Fibroblast of skin of left quadriceps (primary cell): ENCODE measurements at places on chromosomes 4 and X.
A peak's percentile ranks its signal among the peaks of the same experiment; 100 is the strongest.

- no peak for DNase-seq
Measured at GRCh38 chr4:177391953-177392352, 50.3 kb downstream of the AGA start.

GRCh38 chrX:130770615-130771014, 132.4 kb downstream of the ENOX2 start:
- peak; percentile 62 for DNase-seq

DNA sequence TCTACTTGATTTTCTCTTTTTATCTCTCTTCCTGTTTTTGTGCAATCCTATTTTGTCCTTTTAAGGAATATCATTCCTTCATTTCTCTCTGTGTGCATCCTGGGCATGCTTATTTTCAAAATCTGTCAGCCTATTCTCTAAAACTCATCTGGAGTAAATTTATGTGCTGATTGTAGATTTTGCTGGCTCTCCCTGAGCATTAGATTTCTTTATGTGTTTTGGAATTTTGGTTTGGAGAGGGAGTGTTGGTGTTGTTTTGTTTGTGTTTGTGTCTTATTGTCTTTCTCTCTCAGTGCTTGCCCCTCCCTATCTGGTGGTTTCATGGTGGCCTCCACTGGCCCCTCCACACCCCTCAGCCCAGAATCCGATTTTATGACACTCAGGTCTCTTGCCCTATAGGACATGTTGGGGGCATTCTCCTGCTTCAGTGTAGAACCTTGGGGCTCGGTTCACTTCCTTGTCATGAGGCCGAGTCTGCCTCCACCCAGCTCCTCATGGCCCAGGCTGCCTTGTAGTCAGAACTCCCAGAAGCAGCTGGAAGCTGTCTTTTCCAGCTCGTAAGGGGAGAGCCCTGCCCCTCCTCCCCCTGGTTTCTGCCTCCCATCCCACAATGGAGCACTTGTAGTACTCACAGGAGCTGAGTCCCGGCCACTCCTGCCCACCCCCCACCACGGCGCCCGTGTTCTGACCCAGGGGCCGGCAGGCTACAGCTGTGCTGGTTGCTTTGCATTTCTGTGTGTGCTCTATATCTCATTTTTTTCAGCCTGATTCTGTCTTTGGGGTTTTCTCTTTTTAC, 24.5 kb upstream of the PJA1 start:
- no peak for DNase-seq

GRCh38 chr4:3866813-3867129, 100.6 kb downstream of the ADRA2C start:
- no peak for DNase-seq

GRCh38 chr4:103885152-103885551, 165.4 kb upstream of the TACR3 start:
- no peak for DNase-seq

DNA sequence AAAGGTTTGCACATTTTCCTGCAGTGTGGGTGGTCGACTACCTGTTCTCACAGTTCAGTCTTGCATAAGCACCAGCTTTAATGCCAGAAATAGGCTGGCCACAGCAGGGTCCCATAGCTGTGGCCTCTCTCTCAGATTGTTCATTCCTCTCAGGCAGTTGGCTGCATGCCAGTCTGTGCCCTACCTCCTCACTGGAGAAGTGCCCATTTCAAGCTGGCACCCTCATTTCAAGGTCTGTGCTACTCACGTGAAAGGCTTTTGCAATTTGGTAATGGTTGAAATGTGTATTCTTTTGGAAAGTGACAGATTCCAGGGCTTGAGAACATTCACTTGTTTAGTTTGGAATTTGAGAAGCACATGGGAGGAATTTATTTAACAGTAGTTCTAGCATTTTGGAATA, 28.9 kb upstream of the MTMR1 start:
- DNase-seq = no peak

DNA sequence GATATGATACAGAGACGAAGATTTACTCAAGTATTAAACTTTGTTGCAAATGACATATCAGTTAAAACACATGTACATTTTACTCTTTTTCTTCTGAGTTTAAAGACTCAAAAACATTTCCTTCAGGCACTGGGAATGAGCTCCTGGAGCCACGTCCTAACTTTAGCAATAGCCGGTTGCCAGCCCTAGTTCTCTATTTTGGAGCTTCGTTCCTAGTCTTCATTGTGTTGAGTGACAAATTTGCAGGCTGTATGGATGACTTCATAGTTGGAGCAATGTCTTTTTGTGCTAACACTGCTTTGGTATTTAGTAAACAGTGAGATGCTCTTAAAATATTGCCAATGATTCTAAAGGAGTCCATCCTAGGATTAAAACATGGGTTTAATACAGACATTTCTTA, 190.9 kb downstream of the FAT4 start:
- DNase-seq = no peak

GRCh38 chr4:84887824-84888223, 78.7 kb downstream of the WDFY3 start:
- no peak for DNase-seq

DNA sequence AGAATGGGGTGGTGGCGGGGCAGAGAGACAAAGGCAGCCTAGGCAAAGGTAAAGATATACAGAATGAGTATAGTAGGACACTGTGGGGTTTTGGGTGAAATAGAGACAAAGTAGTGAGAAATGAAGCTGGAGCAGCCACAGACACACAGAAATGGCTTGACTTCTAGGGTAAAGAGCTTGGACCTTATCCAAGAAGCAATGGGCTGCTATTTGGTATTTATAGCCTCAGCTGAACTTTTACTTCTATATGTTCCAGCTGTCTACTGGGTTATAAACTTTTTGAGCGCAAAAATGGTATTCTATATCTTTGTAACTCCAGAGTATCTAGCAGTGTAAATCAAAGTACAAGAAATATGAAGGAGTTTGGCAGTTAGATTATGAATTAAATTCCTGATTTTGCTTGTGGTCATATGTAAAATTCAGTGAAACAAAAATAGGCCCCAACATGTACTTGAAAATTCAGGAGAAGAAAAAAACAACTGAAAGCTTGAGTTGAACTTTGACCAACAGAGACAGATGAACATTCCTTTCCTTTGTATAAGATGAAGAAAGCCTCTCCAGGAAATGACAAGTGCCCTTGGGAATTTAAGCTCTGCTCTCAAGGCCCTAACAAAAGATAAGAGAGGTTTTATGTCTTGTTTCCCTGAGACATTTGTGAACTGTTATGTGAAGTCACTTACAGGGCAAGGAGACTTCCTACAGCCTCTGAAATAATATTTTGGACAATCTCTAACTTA, 354.1 kb downstream of the CHIC1 start:
- peak; percentile 76 for DNase-seq

DNA sequence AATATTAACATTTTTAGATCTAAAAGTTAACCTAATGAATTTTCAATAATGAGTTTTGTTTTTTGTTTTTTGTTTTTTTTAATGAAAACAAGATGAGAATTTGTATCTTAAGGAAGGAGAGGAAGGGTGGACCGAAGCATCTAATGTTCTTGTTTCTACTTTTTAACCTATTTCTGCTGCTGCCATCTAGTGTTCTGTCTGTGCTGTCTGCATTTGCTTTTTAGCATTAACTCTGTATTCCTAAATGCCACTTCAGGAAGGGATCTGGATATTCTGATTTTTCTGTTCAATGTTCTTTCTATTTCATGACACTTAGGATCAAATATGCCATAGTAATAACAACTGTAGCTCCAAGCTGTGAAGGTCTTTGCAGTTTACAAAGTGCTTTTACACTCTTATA, 161.7 kb downstream of the BRWD3 start:
- DNase-seq = no peak

GRCh38 chr4:139641218-139641617, 24.4 kb upstream of the MGST2 start:
- DNase-seq = no peak

DNA sequence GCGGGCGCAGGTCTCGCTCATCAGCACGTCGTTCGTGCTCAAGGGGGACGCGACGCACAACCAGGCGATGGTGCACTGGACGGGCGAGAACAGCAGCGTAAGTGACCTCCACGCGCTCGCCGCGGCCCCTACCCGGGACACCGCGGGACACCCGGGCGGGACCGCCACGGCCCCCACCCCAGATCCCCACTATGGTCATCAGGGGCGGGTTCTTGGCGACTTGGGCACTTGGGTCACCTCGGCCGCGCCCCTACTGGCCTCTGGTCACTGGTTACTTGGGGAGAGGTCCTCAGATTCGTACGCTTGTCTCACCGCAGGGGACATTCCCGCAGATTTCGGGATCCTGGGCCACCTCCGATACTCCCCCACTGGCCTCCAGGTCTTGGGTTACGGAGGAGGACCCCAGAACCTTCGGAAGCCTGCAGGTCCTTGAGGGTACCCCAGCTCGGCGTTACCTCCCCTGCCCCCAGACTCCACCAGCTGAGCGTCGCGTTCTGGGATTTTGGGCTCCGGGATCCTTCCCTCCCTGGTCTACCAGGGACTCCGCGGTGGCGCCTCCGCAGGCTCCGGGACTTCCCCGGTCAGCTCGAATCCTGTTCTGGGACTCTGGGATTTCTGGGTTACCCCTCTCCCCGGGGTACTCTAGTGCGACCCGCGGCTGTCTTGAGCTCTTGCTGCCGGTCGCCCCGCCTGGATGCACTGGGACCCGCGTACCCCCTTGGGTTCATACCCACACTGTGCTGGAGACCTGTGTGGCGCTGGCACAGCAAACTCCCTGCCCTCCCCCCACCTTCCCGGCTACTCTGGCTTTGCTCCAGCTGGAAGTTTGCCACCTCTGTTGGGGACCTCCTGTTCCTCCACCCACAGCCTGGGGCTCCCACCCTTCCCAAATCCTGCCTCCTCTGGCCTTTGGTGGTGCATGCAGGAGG, 956 bp downstream of the SORCS2 start:
- DNase-seq = no peak

GRCh38 chr4:80903020-80903419, 127.5 kb upstream of the BMP3 start:
- no peak for DNase-seq

GRCh38 chr4:3527914-3528876, 4.0 kb downstream of the LRPAP1 start:
- no peak for DNase-seq

DNA sequence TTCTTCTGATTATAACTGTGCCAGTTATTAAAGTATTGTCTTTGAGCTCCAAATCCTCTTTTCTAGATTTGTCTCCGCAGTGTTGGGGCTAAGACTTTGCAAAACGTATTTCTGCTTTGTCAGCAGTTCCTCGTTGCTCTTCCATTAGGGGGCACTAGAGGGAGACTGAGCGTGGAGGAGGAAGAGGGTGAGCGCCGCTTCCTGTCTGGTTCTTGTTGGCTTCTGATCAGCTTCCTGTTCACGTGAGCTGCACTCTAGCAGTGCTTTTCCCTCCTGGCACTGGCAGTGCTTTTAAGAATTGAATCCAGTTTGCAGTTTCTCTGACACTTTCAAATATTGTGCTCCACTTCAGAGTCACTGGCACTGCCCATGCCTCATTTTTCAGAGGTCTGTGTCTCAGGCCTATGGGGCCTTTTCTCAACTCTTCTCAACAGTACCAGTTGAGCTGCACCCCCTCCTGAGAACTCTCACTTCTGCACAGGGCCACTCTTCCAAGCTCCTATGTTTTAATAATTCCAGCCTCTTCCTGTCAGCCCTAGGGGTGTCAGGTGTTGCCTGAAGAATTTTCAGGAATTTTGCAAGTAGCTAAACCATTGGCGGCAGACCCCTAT, 54.4 kb upstream of the LCORL start:
- DNase-seq = no peak

- DNase-seq = no peak
Measured at GRCh38 chr4:112889199-112889598, 160.3 kb upstream of the ANK2 start.

DNA sequence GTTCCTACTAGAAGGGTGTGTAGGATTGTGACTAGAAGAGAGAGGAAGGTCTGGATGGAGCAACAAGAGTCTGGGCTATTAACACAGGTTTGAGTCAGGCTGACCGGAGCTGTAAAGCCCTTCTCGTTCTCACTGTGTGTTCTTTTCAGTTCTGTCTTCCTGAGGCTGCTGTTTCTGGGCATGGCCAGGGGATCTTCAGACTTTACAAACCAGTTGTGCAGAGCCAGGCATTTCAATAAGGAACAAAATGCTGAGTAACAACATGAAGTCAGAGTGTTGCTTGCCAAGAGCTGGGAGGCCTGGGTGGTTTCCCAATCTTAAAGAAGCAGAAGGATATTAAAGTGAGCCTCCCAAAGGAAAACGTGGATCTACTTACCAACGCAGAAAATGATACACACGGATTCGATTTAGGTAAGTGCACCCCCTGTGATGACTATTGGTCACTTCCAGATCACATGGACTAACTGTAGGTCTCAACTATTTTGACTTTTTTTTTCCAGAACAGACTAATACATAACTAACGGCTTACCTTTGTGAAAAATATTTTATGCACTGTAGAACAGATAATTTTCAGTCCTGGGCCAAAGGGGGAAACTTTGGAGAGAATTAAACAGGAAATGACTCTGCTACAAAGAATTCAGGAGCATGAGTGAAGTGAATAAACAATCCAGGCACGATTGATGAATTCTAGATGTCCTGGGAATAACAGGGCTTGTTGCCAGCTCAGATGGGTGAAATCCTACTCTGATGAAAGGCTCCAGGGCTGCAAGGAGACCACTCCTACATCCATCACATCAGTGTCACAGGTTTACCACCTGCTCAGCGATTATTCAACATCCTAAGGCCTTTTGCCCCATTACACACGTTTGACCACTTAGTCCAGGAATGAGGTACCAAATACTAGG, 94.5 kb downstream of the ANXA3 start:
- DNase-seq = peak; percentile 96

- no peak for DNase-seq
Measured at GRCh38 chrX:22666441-22666840, 333.3 kb upstream of the DDX53 start.

GRCh38 chrX:15909605-15910004, 55.0 kb upstream of the AP1S2 start:
- DNase-seq = no peak

DNA sequence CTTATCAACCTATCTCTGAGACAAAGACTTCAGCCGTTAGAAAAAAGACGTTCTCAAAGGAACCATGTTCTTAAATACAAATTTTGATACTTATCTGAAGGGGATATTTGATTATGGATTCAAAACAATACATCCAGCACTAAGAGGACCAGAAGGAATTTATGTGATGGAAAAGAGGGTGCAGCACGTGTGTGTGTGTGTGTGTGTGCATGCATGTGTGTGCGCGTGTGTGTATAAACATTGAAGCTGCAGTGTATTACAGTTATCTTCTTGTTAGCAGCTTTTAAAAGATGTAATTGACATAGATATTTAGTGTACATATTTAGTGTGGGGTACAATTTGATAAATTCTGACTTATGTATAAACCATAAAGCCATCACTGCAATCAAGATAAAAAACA, 44.9 kb downstream of the ANK2 start:
- DNase-seq = no peak

DNA sequence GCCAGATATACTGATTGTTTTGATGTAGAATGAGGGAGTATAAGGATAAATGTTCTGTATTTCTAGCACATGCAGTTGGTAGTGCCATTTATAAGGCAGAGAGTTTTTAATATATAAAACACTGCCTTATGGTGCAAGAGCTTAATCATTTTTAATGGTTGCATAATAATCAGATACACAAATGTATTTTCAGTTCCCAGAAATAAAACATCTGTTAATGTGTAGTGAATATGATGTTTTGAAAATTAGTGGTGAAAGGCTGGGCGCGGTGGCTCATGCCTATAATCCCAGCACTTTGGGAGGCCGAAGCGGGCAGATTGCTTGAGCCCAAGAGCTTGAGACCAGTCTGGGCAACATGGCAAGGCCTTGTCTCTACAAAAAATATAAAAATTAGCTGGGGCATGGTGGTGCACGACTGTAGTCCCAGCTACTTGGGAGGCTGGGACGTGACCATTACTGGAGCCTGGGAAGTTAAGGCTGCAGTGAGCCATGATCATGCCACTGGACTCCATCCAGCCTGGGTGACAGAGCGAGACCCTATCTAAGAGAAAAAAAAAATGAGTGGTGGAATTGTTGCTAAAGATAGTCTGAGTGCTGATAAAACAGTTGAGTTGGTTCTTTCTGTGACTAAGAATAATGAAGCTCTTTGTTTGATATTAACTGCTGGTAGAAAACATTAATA, 29.3 kb downstream of the CLCN3 start:
- DNase-seq = no peak
